ENCODE measurements at places on chromosomes 2 and 18.

DNA sequence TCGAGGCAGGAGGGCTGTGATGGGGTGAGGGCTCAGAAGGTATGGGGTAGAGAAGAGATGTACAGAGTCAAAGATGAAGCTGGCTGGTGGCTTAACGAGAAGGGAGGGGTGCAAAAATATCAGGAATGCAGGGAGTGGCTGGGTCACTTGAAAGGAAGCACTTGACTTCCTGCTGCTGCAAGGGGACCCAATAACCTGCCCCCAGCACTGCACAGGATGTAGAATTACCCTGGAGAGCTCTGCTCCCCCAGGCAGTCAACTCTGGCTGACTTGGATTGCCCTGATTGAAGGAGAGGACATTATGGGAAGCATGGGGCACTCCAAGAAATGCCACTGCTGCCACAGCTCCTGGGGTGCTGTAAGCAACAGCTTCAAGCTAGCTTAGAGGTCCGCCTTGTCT is 41.8 kb downstream of the CFAP221 start:
- DNase-seq: no peak

- DNase-seq: no peak
Observed at GRCh38 chr2:106053581-106053980, 140.5 kb downstream of the UXS1 start.

DNA sequence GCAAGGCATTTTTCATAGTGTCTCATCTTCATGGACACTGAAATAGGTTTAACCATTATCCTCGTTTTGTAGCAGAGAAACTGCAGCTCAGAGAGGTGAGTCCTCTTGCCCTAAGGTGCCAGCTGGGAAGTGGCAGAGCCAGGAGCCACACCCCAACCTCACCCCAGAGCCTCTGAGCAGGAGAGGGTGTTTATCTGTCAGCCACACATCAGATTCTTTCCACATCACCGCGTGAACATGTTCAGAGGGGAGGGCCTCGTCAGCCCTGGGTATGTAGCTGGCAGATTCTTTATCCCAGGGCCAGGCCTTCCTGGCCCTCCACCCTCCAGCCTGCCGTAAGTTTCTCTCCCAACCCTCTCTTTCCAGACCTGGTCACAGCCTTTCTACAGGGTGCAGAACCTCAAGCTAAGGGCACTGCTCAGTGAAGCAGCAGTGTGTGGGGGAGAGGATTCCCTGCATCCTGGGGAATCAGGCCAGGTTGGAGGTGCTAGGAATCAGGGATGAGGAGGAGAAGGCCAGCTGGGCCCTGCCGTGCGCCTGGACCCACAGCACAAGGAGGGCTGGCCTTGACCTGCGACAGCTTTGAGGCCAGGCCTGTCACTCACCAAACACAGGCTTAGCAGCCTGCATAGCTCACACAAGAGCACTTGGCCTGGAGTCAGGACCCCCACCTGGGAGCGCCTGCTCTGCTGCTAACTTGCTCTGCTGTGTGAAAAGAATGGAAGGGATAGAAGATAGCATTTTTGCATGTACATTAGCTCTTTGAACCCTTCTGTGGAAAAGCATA is 111.3 kb upstream of the MCFD2 start:
- DNase-seq: no peak

DNA sequence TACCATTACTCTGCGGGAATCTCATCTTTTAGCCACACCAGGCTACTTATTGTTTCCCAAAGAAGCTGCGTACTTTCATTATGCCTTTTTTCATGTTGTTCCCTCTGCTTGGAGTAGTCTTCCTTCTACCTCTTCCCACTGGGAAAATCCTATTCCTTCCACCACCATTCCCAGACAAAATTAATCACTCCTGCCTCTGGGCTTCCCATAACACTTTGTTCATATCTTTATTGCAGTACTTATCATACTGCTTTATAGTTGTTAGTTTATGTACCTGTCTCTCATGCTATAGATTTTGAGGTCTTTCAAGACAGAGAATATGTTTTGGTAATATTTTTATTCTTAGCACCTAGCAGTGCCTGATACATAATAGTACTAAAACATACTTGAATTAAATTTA is 16.2 kb downstream of the OTX1 start:
- no peak for DNase-seq

GRCh38 chr2:88220718-88221117 is 50.6 kb downstream of the THNSL2 start:
- no peak for DNase-seq

GRCh38 chr2:107812006-107812405 is 14.7 kb upstream of the RGPD4 start:
- no peak for DNase-seq

DNA sequence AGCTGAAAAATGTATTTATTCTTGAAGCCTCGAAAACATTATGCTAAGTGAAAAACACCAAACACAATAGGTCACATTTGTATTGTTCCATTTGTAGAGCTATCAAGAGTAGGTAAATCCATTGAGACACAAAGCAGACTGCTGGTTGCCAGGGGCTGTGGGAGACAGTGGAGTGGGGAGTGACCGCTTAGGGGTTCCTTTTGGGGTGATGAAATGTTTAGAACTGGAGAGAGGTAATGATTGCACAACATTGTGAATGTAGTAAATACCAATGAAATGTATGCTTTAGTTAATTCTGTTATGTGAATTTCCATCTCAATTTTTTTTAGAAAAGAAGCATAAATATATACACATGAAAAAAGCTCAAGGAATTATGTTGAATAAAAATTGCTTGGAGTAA is 15.8 kb downstream of the KCTD18 start:
- DNase-seq: no peak

DNA sequence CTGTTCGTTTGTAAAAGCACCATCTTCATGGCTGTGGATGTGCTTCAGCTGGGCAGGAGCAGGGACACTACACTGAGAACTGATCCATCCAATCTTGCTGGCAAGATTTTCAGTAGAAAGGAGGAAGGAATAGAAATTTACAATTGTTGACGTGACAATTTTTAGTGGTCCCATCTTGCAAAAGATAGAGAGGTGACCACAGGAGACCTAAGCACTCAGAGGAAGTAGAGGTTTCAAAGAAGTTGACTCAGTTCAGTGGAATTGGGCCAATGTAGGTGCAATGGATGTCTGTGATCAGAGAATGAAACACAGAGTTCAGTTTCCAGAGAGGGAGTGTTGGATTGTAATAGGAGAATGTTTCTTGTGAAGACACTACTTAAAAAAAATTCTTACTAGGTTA is 1.4 kb downstream of the UGT1A5 start:
- no peak for DNase-seq

DNA sequence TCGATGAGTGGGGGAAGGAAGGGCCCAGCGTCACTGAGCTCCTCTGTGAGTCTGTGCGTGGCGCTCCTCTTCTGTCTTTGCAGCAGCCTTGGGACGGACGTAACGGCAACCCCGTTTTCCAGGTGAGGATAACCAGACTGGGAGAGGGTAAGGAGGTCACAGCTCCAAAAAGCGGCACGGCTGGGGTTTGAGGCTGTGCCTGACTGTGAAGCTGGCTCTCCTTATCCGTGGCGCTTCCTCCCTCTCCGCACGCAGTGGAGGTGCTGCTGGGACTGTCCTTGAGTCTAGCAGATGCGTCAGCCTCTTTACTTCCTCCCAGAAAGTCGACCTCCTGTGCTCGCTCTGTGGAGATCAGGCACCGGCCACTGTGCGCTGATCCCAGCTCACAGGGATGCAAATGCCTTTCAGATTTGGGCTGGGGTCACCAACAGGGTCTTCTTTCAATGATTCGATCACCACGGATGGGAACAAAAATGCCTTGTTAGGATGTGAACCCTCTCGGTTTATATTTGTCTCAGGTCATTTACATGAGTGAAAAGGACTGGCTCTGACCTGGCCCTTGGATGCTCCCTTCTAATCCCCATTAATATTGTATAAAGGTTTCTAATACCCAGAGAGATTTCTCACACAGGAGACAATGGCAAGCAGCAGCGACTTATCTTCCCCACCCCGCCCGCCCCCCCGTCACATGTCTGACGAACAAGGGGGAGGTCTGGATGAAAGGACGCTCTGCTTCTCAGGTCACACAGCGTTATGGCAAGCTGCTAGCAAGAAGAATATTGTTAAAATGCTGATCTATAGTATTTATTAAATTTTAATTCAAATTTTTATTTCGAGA is 30.1 kb upstream of the E2F6 start:
- DNase-seq: no peak

DNA sequence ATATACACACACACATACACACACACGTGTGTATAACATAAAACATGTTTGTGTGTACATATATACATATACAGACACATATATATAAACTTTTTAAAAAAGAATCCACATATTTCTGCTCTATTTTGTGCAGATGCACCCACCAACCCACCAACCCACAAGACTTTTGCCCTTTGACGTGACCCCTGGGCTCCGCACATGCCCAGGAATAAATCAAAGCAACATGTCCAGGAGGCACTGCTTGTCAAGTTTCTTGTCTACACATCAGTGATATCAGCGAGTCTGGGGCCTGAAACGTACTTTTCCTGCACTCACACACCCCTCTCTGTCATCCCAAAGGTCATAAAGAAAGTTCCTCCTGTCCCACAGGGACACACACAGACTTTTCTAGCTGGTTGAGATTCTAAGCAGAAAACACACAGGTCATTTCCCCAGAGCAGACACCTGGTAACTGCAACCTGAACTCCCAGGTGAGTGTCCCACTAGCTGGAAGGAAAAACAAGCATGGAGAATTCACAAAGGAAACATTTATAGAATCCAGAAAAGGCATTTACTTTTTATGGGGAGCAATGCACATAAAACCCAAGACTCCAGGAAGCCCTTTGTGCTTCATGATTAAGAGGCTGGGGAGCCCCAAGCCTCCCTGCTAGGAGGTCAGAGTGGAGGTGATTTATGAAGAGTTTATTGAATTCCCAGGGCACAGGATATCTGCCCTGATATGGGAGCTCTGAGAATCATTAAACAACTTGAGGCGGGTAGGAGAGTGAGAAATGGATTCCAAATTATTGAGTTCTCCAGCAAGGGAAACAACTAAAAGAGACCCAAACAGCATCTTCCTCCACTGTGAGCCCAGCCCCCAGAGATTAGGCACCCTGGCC is 211.6 kb downstream of the MGAT5 start:
- DNase-seq: no peak

- DNase-seq: no peak
Observed at GRCh38 chr2:15941481-15941850, 1.1 kb downstream of the MYCN start.

DNA sequence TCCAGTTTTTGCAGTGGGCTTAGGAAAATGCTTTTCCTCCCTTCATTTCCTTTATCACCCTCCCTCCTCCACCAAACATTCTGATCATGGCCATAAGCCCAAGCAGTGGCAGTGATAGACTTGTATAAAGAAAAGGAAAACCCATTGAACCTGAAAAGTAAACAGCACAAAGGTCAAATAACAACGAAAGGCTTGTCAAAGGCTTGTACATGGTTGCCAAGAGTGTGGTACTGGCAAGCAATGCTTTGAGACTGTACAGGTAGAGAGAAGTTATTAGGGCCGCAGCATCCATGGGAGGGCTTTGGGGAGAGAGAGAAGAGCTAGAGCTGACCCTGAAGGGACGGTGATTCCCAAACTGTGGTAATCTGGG is 2.1 kb upstream of the VWA3B start:
- no peak for DNase-seq

GRCh38 chr2:121076885-121077549 is 208.0 kb downstream of the TFCP2L1 start:
- DNase-seq: peak; percentile 18

- DNase-seq: no peak
Observed at GRCh38 chr2:235542733-235543127, 48.9 kb downstream of the AGAP1 start.

DNA sequence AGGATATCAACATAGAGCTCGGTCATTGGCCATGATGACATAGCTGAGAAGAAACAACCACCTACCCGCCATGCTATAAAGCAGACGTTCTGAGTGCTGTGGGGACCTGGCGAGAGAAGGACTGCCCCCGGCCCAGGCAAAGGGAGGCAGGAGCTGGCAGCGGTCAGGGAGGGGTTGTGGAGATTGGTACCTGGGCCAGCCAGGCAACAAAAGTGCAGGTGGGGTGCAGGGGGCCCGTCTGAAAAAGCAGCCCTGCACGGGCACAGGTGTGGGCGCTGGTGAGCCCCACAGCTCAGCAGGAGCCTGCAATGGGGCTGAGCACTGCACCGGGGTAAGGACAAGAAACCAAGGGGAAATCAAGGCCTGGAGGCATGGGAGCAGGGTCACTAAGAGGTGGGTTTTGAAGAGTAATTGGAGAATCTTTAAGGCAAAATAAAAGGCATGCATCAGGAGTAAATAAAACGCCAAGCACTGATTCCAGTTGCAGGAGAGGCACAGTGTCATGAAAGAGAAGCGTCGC is 464.0 kb downstream of the EIPR1 start:
- DNase-seq: no peak

DNA sequence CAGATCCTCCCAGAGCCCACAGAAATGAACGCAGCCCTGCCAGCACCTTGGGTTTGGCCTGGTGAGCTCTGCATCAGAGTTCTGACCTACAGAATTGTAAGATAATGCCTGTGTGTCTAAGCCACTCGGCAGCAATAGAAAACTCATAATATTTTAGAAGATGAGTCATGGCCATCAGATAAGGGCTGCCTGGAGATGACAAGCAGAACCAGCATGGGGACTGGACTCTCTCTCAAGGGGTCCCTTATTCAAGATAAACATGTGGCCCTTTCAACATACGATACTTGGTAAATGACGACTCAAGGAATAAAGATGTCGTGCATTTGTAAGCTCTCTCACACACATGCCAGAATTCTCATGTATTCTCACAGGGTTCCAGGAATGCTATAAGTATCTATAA is 8.5 kb upstream of the AGAP1 start:
- no peak for DNase-seq

DNA sequence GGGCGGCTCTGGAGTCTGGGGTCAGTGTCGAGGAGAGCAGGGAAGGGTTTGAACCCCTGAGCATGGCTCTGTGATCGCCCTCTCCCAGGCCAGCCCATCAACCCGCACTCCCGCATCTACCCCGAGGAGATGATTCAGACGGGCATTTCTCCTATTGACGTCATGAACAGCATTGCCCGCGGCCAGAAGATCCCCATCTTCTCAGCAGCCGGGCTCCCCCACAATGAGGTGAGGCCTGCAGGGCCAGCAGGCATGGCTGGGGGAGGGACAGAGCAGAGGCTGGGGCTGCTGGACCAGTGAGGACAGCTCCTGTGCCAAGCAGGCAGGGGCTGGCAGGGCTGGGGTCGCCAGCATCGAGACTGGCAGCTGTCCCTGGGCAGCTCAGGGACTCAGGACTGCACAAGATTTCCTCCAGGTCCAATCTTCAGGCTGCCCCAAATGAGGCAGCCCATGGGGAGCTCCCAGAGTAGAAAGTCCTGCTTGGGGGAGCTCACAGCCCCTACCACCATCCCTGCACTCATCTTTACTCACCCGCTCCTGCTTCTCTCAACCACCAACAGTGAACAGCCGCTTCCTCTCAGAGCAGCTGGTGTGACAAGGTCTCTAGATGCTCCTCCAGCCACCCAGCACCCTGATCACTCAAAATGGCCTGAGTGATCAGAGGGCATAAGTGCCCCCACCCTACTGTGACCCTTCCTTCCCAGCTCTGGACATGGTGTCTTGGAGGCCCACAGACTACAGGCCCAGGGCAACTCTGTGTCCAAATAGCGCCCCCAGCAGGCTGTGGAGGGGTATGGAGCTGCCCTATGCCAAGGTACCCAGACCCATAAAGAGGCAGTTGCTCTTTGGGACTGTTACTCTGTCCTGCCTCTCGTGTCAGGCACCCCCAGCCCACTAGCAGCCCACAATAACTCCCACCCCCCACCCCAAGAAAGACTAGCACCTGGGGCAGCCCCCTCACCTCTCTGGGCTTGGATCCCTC is 18.3 kb upstream of the ANKRD53 start:
- no peak for DNase-seq

- no peak for DNase-seq
Observed at GRCh38 chr2:96175951-96176350, 30.7 kb upstream of the DUSP2 start.
